CD4-positive, alpha-beta T cell treated with Interleukin-21 for 1 hour (primary cell): ENCODE measurements at places on chromosomes 2 and 18.

GRCh38 chr2:165268754-165269153, 29.5 kb downstream of the SCN2A start:
- no peak for DNase-seq

GRCh38 chr18:58549814-58550339, 79.0 kb downstream of the ALPK2 start:
- DNase-seq, result no peak

DNA sequence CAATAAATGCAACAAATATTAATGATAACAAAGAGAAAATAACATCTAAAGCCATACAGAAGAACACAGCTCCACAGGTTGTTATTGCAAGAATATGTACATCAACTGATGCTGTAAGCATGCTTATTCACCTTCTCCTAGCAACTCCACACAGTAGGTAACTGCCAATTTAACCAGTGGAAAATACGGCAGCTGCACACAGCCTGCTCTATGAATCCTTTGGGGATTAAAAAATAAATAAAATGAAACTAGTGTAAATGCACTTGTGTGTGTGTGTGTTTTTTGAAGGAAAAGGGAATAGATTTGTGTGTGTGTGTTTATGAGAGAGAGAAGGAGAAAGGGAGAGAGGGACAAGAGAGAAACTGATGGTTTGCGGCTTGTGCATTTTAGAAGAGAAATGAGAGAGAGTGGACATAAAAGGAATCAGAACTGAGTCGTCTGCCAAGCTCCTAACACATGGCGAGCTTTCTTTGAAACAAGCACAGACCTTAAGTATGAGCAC, 96.2 kb upstream of the PDE1A start:
- no peak for DNase-seq

- no peak for DNase-seq
Observed at GRCh38 chr2:222706616-222707015, 35.2 kb downstream of the MOGAT1 start.

DNA sequence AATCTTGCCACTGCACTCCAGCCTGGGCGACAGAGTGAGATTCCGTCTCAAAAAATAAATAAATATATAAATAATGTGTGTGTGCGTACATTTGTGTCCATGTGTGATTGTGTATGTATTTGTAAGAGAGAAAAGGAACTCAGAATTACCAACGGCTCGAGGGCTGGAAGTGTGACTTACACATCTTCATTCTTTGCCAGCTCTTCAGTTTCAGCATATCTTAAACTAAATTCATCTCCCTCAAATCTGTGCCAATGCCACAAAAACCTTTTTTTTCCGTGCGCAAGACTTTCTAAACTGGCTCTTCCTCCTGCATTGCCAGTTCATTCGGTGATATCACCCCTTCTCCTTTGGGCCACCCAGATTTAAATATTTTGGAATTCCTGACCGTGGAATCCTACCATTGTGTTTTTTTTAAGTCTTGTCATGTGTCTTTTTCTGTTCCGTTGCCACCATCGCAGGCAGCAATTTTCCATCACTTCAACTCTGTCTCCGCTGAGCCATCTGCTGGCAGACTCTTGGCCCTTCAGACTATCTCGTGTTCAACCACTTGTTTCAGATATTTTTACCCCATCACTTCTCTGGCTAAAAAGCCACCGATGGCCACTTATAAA, 77.0 kb upstream of the ZNF532 start:
- no peak for DNase-seq

GRCh38 chr2:232983669-232984140, 29.4 kb downstream of the NGEF start:
- DNase-seq, result no peak

GRCh38 chr2:15456352-15456751, 104.8 kb downstream of the NBAS start:
- DNase-seq, result no peak

DNA sequence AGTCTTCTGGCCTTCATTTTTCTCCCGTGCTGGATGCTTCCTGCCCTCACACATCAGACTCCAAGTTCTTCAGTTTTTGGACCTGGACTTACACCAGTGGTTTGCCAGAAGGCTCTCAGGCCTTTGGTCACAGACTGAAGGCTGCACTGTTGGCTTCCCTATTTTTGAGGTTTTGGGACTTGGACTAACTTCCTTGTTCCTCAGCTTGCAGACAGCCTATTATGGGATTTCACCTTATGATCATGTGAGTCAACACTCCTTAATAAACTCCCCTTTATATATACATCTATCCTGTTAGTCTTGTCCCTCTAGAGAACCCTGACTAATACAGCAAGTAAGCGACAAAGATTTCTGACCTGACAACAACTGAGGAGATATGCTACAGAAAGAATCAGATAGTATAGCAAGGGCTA, 7.2 kb downstream of the CDC42EP3 start:
- DNase-seq, result no peak

GRCh38 chr2:168639441-168639898, 163.0 kb upstream of the NOSTRIN start:
- no peak for DNase-seq
